ENCODE measurements at places on chromosomes 13 and 19.

- no peak for DNase-seq
These were observed 33.5 kb upstream of the USPL1 start for GRCh38 chr13:30584051-30584731.

DNA sequence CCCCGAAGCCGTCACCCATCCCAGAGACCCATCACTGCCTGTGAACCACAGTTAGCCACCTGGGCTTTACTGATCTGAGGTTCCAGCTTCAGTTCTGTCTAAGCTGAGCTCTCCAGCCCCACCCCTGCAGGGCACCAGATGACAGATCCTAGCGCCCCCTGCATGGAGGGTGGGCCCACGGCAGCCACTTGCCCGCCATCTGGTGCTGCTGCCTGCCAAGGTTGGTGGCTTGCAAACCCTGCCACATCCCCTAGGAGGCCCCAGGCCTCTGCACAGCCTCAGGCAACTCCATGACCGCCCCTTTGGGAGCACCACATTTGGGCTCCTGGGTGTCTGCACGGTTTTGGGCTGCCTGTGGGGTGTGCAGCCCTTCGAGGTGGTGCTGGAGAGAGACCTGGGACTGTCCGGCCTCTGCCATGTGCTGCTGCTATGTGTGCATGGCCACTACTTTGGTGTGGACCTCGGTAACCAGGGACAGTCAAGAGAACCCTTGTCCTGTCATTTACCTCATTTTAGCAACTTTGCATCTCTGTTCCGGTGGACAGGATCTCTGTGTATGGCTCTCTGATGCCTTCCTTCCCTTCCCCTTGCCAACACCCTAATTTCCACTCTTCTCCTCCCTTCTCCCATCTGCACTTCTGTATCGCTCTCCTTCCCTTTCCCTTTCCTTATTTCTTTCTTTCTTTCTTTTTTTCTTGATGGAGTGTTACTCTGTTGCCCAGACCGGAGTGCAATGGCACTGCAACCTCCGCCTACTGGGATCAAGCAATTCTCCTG is 17.4 kb upstream of the SDHAF1 start:
- DNase-seq, result peak; percentile 59

GRCh38 chr19:11197291-11198174 is at the start of gene KANK2:
Gene KANK2, minus strand, starts transcription at chr19:11197545. Its CDS starts 3,034 bp downstream, at chr19:11194511.
- peak; percentile 85 for DNase-seq

- DNase-seq, result no peak
These were observed 73.7 kb downstream of the LACC1 start for GRCh38 chr13:43953370-43953769.

- DNase-seq, result no peak
These were observed 10.7 kb downstream of the IQCN start for GRCh38 chr19:18263324-18264136.

DNA sequence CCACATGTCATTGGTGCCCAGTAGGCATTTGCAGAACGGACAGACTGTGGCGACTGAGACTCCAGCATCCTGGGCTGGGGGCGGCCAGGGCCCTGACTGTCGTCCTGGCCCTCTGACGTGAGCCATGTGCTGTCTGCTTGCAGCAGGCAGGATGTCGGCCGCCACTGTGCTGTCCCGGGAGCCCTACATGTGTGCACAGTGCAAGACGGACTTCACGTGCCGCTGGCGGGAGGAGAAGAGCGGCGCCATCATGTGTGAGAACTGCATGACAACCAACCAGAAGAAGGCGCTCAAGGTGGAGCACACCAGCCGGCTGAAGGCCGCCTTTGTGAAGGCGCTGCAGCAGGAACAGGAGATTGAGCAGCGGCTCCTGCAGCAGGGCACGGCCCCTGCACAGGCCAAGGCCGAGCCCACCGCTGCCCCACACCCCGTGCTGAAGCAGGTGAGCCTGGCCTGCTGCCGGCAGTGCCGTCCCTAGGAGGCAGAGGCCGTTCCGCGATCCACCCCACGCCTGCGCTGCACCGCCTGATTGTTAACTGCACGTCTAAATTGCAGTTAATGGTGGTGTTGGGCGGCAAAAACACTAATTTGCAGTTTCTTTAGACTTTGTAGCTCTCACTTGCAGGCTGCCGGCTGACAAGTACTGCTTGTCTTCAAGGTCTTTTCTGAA is 14.2 kb downstream of the TSSK6 start:
- DNase-seq, result no peak

GRCh38 chr13:40433577-40433976 is 232.9 kb downstream of the FOXO1 start:
- peak; percentile 51 for DNase-seq

- no peak for DNase-seq
These were observed 9.5 kb downstream of the ATG4D start for GRCh38 chr19:10553087-10553667.
